ENCODE measurements at places on chromosomes 12 and 14.

- no peak for DNase-seq
These were observed 30.5 kb downstream of the APPL2 start for GRCh38 chr12:105205322-105206048.

- DNase-seq: no peak
These were observed 94.3 kb downstream of the C12orf42 start for GRCh38 chr12:103401421-103401820.

DNA sequence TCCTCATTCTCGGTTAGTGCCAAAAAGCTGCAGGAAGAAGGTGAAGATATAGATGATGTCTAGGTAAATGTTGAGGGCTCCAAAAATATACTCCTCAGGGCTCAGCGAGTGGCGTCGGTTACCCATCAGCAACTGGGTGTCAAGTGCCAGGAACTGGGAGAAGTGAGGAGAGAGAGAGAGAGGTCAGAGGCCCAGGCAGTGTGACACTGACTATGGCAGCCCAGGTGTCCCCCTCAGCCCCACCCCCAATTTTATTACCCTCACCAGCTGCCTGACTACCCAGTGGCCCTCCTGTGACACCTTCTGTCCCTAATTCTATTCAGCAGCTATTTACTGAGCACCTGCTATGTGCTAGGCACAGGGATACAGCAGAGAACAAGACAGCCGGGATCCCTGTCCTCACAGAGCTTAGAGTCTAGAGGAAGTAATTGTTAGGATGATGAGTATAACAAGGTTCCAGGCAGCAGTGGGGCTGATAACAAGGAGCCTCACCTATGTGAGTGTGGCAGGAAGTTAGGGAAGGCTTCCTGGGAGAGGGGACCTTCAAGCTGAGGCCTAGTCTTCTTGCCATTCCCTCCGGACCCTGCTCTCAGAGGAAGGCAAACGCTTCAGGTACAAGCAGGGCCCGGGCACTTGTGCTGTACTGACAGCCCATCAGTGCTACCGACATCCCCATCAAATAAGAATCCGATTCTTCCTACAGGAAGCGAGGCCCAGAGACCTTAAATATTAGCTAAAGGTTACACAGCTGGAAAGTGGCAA, 27.8 kb upstream of the BCDIN3D start:
- no peak for DNase-seq

- no peak for DNase-seq
These were observed 12.2 kb upstream of the CLMN start for GRCh38 chr14:95331708-95332408.

DNA sequence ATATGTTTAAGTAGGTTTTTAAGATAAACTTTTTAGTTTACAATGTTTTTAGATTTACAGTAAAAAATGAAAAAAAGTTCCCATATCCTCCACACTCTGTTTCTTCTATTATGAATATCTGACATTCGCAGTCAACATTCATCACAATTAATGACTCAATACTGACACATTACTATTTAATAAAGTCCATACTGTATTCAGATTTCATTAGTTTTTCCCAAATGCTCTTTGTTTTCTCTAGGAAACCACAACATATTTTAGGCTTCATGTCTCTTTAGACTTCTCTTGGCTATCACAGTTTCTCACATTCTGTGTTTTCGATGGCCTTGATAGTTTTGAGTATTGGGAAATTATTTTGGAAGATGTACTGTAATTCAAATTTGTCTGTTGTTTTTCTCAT, 399.8 kb downstream of the SLC6A15 start:
- DNase-seq: no peak

- no peak for DNase-seq
These were observed 8.9 kb upstream of the FOXN3 start for GRCh38 chr14:89425931-89426330.

GRCh38 chr12:51132693-51133092, 40.2 kb downstream of the TFCP2 start:
- no peak for DNase-seq

DNA sequence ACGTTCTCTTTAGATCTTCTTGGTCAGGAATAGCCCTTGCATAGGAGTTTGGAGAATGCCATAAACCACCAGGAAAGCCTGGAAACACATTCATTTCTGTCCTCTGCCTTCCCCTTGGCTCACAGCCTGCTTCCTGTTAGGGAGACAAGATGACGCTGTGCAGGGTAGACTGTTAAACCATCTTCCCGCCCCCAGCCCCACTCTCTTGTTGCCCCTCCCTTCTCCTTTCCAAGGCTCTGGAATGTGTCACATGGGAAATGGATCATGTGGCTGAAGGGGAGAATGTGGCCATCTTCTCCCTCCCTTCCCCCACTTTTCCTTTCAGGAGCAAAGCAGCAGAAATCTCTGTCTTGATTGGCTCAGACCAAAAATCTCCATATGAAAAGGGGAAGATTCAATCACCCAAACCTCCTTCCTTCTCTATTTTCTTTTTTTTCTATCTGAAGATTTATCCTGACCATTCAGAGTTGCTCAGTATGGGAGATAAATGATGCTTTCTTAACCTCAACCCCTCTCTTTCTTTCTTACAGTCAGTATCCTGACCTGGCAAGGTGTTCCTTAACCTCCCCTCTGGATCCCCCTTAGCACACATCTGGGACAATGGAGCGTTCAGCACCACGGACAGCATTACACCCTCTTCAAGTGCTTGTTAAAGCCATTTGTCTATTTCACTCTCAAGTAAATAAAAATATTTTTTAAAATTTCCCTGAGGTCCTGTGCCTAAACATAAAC, 11.4 kb downstream of the GPR19 start:
- DNase-seq: peak; percentile 49

GRCh38 chr14:93010522-93011140, 87.7 kb downstream of the CHGA start:
- no peak for DNase-seq

DNA sequence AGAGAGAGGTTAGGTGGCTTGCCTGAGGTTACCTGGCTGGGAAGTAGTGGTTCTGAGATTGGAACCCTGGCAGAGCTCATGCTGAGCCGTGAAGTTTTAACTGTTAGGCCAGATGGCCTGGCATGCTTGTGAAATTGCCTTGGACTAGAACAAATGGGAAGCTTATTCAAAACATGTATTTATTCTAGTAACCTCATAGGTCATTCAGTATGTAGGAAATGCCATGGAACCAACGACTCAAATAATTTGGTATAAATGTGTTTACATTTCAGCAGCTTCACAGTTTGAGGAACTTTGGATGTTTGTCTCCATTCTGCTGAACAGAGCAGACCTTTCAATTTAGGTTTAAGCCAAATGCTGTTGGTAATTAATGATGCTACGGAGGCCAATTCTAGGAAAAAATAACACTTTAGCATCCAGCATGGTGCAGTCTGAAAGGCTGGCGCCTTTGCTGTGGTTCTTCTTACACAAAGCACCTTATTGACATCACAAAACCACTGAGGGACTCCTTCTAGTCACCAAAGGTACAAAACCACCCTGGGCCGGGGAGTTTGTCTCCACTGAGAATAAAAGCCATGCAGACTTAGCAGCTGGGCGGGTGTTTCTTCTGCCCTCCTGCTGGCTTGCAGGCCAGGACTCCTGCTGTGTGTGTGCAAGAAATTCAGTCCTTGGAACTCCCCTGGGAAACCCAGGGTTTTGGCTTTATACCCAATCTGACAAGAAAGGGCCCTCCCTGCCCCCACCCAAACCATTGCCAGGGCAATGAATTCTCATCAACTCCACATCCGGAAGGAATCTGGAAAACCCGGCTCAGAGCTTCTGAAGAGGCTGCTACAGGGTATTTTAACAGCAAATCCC, 64.2 kb downstream of the ELK3 start:
- DNase-seq: peak; percentile 35

DNA sequence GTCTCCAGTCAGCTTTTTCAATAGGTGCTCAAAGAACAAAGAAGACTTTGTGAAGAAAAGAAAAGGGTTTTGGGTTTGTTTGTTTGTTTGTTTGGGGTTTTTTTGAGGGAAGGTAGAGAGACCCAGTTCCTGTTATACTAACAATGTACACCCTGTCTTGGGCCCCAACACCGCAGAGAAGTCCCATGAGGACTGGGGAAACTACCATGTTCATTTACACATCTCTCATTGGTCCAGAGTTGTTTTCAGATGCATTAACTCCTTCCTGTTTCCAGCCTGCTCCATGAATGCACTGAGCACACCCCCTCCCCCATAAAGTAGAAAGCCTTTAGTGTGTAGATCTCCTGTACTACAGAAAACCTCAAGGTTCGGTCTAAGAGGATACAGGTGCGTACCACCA, 51.1 kb upstream of the SLC8A3 start:
- no peak for DNase-seq

DNA sequence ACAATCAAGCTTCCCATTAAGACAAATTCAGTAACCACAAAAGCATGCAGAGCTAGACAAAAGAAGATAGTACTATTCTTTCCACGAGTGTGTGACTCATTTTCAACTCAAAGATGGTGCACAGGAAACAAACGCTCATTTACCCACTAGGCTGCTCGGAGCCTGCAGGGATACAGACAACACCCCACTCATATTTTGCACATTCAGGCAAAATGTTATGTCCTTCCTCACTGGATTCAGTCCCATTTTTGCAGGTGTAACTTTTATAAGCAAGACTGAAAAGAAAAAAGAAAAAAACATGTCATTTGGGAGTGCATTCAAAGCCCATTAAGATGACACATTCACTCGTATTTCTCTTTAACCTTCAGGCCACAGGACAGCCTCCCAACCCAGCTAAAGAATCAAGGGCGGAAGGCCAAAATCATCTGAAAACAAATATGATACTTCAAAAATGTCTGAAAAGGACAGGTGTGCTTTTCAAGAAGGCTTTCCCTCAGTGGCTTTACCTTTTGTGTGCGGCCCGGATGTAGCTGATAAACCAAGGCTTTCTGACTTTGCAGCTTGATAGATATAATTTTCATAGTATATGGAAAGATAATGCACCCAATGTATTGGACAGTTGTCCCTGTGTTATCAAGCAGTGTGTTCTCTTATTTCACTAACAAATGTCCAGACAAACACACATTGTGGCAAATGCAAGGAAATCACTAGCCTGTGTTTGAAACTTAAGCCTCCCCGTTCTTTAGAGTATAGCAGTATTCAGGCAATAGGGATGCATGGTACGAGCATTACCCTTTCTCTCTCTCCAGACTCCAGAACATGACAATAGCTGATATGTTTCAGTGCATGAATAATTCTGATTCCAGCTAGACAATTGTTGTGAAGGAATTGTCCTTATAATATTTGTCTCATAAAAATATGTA, 147.8 kb upstream of the KRR1 start:
- DNase-seq: peak; percentile 10

- no peak for DNase-seq
These were observed 42.7 kb downstream of the CDC42BPB start for GRCh38 chr14:103014466-103015228.

DNA sequence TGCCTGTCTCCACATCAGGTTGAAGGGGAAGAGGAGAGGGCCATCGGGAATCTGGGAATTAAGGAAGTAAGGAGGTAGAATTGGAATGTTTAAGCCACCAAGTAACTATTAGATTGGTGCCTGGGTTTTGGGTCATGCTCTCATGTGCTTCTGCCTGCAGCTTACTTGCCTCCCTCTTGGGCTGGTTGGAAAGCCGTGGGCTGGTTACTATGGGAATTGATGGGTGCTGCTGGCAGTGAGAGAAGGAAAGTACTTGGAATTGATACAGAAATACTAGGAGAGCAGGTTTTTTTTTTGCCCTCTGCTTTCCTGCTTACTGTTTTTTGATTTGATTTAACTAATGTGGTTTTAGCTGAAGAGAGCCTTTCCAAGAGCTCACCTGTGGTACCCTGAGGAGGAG, 493.5 kb upstream of the RGS6 start:
- DNase-seq: no peak

- no peak for DNase-seq
These were observed 422.1 kb downstream of the RPS29 start for GRCh38 chr14:49164074-49164473.

- no peak for DNase-seq
These were observed 95.1 kb downstream of the UNC79 start for GRCh38 chr14:93525696-93526451.

DNA sequence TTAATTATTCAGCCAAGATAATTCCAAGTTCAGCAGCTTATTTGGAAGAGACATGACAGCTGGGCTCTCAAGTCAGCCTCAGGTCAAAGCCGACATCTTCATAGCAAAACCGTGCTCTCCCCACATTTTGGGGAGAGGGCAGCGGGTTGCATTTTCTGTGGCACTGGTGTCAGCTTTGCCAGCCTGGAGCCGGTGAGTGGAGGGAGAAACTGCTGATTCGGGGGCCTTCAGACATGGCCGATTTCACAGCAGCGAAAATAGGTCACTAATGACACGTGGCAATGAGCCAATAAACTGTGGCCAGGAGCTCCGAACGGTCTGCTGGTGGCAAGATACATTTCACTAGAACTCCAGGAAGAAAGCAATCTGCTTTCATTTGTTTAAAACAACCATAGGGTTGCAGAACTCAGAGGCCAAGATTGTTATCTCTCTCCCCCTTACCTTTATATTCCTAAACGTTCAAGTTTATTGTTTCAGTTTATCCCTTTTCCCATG, 173.2 kb downstream of the CAND1 start:
- no peak for DNase-seq

DNA sequence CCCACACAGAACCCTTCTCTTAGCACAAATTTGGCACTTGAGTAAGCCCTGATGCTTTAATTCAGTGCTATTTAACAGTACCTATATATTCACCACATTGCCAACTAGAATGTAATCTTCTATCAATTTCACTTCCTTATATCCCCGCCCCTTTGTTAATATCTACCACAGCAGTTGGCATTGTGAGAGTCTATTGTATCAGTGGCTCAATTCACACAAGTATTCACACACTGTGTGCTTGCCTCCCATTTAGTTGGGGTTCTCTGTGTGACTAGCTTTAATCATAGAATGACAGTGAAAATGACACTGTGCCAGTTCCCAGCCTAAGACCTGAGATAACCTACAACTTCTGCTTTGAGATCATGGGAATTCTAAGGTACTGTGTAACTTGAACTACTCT, 103.1 kb downstream of the SEC23A start:
- no peak for DNase-seq

DNA sequence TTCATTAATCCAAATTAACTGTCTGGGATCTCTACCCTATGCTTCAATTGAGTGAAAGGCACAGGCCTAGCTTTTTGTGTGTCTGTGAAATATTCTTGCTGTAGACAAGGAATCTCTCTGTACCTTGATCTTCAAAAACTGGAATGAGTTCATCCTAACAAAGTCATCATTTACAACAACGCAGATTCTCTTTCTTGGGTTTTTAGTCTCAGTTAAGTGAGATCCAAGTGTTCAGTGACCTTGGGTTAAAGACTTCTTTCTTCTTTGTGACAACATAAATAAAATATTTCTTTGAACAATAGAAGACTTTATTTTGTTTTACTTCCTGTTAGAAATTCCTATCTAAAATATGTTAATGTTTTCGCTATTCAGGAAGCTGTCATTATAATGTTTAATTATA, 192.2 kb upstream of the LMNTD1 start:
- no peak for DNase-seq

Measured in activated CD4-positive, alpha-beta T cell treated with anti-CD3 and anti-CD28 coated beads, Interleukin-2, amount 10 ng/mL, durations not matched to agents 7 days and 5 days (primary cell).